ENCODE measurements at places on chromosomes 7 and 10.

- DNase-seq: no peak
Observed at GRCh38 chr10:71145352-71145945, 66.9 kb upstream of the UNC5B start.

DNA sequence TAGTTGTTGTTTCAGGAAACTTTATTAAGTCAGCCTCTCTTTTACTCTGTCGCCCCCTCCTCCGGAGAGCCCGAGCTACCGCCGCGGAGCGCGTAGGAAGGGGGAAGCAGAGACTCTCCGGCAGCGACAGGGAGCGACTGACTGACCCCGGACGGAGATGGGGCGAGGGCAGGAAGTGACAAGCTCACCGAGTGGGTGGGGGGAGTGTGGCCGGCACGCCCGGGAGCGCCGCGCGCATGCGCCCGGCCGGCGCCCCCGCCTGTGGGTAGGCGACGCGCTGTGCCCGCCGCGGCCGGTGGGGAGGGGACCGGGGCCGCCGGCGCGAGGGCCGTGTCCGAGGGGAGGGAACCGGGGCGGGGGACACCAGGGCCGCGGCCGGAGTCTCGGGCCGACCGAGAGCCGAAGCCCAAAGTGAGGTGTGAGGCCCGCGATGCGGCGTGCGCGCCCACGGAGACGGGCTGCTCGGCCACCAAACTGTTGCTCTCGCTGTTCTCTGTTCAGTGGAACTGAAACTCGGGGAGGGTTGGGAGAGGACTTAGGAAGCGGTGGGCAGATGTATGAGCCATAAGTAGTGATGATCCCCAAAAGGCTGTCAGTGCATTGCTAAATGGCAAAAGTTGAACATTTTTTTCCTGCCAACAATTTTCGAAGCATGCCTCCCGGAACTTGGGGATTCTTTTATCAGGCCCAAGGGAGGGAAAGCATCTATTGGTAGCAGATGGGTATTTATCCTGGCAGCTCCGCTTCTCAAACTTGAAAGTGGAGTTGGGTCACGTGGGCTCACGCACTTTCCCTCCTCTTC is at the start of gene ZNF800:
Gene ZNF800 (minus strand): TSS at position 143 of the 802 bp plus-strand sequence. CDS start 1,151 bp downstream, outside the sequence.
- DNase-seq: peak; percentile 79

DNA sequence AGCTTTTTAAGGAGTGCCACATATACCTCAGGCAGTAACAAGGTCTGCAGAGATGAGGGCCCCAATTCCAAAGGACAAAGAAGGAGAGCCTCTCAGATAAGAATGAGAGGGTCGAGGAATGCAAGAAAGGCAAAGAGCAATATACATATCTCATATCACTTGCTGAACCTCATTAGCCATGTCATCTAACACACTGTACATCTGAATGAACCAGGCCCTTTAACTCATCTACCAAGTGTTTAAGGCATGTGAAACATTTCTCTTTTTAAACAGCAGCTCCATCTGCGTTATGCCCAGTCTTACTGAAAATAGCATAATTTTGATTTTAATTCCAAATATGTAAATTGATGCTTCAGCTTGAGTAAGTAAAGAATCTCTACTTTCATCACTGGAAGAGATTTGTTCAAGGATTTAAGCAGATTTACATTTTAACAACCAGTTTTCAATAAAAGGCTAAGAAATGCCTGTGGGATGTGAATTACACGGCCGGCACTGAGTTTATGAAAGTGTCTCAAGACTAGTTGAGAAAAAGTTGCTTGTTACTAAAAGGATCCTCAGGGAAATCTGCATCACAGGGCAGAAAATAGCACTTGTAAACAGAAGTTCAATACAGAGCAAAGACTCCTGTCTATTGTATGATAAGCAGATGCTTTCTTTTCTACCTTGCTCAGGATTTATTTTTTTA is 123.8 kb upstream of the SLC26A5 start:
- DNase-seq: no peak

- no peak for DNase-seq
Observed at GRCh38 chr7:139186146-139186545, 44.9 kb upstream of the UBN2 start.

DNA sequence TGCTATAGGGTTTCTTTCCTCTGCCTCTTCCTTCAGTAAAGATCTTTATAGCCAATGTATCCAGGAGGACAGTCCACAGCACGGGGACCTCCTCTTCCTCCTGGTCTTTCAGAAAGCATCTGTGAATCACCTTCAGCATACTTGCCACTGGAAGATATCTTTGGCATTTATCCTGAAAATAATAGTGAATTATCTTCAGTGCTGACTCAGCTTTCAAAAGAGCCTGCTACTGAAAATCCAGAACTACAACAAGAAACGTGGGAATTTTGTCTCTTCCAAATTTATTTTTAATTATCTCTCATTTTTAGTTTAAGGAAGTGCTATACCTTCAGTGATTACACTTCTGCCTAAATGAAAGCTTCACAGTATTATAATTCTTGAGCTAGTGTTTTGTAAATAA is 7.6 kb upstream of the UNC5B start:
- no peak for DNase-seq

DNA sequence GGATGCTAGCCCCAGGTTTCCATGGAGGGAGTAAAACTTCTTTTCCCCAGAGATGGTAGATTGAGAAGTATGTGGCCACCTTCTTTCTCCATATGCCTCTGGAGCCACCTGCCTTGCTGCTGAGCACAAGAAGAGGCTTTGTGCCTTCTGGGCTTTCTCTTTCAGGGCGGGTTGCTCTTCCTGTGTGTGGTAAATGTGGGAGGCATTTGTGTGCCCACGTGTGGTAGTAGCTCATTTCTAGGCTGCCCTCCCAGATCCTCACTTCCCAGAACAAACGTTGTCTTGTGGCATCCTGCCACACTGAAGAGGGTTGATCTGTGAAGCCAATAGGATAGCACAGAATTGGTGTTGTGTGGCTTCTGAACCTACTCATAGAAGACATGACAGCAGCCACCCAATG is 342.0 kb upstream of the PODXL start:
- DNase-seq: no peak

GRCh38 chr7:69696054-69696591 is 97.8 kb downstream of the AUTS2 start:
- no peak for DNase-seq

- no peak for DNase-seq
Observed at GRCh38 chr7:40945788-40946187, 757.1 kb downstream of the INHBA start.

DNA sequence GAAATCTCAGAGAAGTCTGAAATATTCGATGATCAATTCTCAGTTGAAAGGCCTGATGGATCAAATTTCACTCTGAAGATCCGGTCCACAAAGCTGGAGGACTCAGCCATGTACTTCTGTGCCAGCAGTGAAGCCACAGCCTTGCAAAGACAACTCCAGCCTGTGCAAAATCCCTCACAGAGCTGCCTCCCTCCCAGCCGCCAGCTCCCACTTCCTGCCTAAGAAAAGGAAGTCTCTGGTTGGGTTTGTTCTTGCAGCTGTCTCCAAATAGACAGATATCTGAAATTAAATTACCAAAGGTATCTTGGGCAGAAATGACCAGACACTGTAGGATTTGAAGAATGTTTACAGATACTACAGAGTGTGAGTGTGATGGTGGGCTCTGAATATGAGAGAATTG is 43.4 kb upstream of the PRSS58 start:
- no peak for DNase-seq

DNA sequence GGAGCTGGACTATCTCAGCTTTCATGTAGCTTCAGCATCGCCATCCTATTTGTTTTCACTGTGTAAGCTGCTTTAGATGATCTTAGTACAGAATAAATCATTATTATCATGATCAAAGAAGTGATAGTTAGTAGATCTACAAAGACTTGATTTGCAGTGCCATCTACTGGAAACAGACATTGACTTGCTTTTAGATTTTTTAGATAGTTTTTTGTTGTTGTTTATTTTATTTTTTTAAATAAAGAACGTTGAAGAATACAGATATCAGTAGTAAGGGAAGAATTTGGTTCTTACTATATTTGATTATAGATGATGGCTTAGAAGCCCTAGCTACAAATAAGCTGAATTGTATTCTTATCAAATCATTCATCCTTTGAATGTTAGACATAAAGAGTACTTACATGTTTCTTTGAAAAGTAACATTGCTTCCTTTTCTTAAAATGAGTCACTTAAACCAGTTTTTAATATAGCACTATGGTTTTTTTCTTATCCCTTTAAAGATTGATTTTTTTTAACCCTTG is 6.3 kb upstream of the SFMBT2 start:
- no peak for DNase-seq

Measured in NCI-H1930 (cell line).